Left colon (tissue), 2 donors: ENCODE measurements at places on chromosomes 4 and X. TPM values are rescaled to one million over a fixed set of nuclear protein-coding genes. Genes with fewer than 3 reads are reported as not detected.

DNA sequence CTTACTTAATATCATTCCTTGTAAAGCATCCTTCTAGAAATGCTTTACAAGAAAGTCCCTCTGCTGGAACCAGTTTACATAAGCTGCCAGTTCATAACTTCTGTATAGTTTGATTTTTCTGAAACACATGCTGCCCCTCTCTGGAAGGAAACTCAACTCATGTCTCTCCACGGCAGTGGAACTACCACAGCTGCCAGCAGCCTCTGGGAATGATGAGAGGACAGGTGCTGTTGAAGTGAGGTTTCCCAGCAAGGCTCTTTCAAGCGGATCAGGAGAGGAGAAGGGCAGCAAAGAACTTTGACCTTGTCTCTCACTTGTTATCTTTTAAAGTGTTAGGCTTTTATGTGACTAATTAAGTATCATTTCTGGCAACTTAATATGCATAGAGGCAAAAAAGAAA, 7.3 kb downstream of the GRPR start:
- DNase-seq: no peak

- DNase-seq: no peak
These were observed 35.8 kb upstream of the TMEM164 start for GRCh38 chrX:109967156-109967555.

GLA gene
- total RNA-seq: 16.9 TPM

DNA sequence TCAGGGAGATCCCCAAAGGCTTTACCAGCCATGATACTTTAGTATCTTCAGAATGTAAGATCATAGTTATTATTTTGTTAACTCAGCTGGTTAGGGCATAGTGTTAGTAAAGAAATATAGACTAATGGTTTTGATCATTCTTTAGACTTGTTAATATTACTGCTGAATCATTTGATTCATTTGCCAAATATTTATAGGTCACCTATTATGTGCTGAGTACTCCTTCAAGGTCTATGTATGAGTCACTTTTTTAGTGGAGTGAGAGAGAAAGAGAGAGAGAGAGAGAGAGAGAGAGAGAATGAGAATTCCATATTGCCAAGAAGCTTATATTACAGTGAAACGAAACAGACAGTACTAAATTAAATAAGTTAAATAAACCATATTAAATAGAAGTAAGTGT, 110.3 kb downstream of the UBE2NL start:
- no peak for DNase-seq

DNA sequence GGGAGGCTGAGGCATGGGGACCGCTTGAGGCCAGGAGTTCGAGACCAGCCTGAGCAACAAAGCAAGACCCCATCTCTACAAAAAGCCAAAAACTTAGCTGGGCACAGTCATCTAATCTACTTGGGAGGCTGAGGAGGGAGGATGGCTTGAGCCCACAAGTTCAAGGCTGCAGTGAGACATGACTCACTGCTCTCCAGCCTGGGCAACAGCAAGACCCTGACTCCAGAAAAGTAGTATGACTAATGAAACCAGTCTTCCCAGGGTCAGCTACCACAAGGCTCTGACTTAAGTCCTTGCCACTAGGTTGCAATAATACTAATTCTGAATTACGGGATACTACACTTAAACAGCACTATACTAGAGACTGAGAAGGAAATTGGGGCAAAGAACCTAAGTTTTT, 33.1 kb downstream of the ERVMER34-1 start:
- DNase-seq: no peak

GRCh38 chr4:121701263-121701662, 4.5 kb upstream of the ANXA5 start:
- DNase-seq: no peak

DNA sequence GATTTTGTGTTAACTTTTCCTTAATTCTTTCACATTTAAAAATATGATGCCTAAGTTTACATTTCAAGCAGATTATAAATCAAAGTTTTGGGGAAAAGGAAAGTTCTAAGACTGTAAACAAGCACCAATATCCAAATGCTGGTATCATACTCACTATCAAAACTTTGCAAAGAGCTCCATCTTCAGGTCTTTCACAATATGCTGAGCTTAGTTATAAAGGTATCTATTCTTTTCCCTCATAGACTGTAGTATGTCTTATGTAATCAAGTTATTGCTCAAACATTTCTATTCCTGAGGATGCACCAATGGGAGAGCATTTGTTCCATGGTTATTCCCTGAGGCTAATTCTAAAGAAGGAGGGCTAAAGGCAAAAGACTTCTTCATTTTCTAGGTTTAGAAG, 207.9 kb upstream of the FAM241A start:
- DNase-seq: no peak

GRCh38 chrX:65688403-65688871, 21.0 kb downstream of the MSN start:
- DNase-seq: no peak

PDS5A gene
- 59.8 TPM for total RNA-seq

- DNase-seq: no peak
These were observed 519.2 kb downstream of the ARAP2 start for GRCh38 chr4:35725131-35725530.

GRCh38 chrX:131792789-131793462, 230.2 kb upstream of the STK26 start:
- peak; percentile 87 for DNase-seq

SLC4A4 gene
- 164 TPM for total RNA-seq

GRCh38 chr4:5142726-5143125, 91.4 kb downstream of the STK32B start:
- no peak for DNase-seq

- no peak for DNase-seq
These were observed 111.5 kb downstream of the KLF8 start for GRCh38 chrX:56343664-56344063.

VCX gene
- not detected for total RNA-seq

DNA sequence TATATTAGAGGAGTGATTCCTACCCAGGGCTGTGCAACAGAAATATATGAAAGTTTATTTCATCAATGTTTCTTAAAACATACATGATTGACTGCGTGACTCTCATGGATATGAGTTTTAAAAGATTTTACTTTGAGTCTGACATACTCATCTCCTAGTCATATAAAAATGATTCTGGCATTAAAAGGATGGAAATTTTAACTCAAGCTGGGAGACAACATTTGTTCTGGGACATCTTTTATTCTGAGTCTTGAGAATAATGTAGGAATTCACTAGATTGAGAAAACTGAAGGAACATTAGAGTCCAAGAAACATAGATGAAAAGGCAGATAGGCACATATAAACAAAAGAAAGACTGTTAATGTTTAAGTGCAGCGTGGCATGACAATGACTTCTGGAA, 649.6 kb downstream of the SPRY1 start:
- no peak for DNase-seq

PAGE5 gene
- total RNA-seq: not detected

- DNase-seq: no peak
These were observed 115.8 kb upstream of the INPP4B start for GRCh38 chr4:142961866-142962265.

DNA sequence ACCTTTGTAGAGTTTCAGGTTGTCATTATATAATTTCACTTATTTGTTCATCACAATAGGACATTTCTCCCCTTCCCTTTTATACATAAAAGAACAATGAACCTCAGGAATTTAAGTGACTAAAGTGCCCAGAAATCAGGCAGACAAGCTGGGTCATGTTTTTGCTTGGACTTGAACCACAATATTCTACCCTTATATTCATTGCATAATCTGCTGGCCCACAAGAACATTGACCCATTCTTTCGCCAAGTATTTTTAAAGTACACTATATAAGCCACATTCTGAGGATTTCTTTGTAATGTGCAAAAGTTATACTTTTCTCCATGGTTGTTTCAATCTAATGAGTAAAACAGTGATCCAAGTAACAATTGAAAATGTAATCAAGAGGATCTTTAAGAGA, 637.5 kb upstream of the SLIT2 start:
- no peak for DNase-seq

LRCH2 gene
- 2.2 TPM for total RNA-seq

- no peak for DNase-seq
These were observed 187.8 kb upstream of the NUDT6 start for GRCh38 chr4:123110147-123110546.

DNA sequence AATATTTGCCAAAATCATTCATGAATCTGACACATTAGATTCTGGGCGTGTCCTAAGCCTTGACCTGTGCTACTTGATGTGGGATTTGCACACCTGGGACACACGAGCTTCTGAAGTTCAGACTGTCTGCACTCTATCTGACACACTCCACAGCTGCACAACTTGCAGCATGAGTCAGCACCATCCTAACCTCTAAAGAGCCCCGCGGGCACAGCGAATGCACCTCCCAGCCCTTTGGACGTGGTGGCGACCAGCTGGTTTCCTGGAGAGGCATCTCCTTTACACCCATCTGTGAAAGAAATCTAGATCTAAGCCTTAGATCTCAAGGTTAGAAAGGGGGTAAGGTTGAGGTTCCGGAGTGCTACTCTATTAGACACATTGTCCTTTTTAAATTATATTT, 69.2 kb downstream of the SORBS2 start:
- no peak for DNase-seq

- DNase-seq: no peak
These were observed 10.0 kb downstream of the ADAM29 start for GRCh38 chr4:174928174-174928573.

DNA sequence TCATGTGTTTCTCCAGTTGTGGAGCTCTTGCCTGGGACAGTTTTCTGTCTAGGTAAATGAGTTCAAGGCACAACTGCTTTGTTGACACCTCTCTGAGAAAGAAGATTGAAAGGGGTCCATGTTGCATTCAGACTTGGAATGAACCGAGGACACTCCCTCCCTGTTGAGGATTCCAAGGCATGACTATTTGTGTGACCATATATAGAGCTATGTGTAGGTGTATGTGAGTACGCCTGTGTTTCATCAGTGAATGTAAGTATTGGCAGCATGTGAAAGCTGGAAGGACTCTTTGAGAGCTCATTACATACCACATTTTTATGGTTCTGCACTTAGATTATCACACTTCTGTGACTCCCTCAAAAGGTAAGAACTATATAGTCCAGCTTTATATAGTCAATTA, 3.4 kb downstream of the HEPH start:
- no peak for DNase-seq

DNA sequence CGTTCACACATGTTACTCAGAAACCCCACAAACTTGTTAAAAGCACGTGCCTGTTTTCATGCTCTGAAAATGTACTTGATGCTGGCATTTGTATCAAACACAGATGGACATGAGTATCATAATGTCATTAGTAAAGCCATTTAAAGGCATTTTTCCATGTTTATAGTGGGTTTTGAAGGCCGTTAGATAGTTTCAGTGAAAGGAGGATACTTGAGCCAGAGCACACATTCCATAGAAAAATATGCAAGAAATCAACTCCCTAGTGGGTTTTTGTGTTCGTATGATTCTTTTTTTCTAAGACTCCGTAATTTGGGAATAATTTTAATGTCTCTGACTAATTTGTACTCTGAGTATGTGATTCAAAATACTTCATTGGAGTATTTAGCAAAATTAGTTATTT, 216.2 kb upstream of the BMP3 start:
- DNase-seq: no peak

DNA sequence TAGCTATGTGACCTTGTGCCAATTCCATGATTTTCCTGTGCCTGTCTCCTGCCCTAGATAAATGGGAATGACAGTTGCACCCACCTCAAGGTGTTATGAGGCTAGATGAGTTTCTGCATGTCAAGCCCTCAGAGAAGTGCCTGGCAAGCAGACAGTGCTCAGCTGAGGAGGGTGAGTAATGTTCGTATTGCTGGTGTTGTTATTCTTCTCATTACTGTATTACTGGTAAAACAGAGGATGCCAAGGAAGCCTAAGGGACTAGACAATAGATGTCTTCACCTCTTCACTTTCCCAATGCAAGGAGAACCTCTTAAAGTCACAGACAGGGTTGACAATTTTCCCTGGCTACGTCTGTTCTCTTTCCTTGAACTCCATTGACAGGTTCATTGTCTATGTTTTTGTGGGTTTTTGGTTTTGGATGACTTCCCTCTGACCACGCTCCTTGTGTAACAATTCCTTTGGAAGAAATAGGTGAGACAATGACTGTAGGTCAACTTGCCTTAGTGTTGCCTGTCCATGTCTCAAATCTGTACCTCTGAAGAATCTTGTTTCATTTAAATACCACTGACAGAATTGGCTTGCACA, 19.2 kb downstream of the ETDC start:
- DNase-seq: no peak

- no peak for DNase-seq
These were observed 271.6 kb upstream of the ARSJ start for GRCh38 chr4:114251020-114251419.

XAGE1A gene
- total RNA-seq: not detected

DNA sequence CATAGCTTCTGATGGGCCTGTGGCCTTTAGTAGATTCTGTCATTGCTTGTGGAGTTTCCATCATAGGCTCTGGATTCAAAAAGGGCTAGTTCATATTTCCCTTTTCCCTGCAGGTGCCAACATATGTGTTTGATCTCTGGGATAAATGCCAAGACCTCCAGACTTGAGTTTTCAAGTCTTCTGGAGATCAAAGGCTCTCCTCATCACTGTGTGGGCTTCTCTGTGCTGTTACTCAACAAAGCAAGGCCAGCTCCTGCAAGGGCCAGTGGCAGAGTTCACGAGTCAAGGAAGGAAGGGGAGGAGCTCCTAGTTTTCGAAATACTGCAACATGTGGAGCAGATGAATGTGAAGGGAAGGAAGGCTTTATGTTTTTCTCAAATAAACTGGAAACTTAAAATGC, 62.7 kb upstream of the SCML1 start:
- no peak for DNase-seq

GRCh38 chr4:118738090-118738489, 52.9 kb downstream of the METTL14 start:
- DNase-seq: no peak

DNA sequence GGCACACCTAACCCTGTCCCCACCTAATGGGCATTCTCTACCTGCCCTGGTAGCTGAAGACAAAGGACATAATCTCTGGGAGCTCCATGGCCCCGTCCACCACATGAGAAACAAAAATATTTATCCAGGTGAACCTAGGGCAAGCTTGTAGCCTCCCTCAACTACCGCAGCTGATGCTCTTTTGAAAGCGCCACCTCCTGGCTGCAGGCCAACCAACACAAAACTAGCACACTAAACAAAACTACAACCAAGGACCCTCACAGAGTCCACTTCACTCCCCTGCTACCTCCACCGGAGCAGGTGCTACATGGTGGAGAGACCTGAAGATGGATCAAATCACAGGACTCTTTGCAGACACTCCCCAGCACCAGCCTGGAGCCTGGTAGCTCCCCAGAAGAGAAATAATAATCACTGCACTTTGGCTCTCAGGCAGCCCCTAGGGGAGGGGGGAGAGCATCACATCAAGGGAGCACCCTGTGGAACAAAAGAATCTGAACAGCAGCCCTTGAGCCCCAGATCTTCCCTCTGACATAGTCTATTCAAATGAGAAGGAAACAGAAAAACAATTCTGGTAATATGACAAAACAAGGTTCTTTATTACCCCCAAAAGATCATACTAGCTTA, 111.3 kb upstream of the ATP8A1 start:
- DNase-seq: peak; percentile 10

- no peak for DNase-seq
These were observed 293.4 kb upstream of the NR3C2 start for GRCh38 chr4:148735432-148736155.

- DNase-seq: peak; percentile 53
These were observed 17.4 kb downstream of the IRAK1 start for GRCh38 chrX:154002215-154002719.

IL2 gene
- not detected for total RNA-seq

- no peak for DNase-seq
These were observed 368.8 kb downstream of the ANKRD50 start for GRCh38 chr4:124343661-124344171.
